ENCODE measurements at places on chromosomes 5 and 9.
A peak's percentile ranks its signal among the peaks of the same experiment; 100 is the strongest.

DNA sequence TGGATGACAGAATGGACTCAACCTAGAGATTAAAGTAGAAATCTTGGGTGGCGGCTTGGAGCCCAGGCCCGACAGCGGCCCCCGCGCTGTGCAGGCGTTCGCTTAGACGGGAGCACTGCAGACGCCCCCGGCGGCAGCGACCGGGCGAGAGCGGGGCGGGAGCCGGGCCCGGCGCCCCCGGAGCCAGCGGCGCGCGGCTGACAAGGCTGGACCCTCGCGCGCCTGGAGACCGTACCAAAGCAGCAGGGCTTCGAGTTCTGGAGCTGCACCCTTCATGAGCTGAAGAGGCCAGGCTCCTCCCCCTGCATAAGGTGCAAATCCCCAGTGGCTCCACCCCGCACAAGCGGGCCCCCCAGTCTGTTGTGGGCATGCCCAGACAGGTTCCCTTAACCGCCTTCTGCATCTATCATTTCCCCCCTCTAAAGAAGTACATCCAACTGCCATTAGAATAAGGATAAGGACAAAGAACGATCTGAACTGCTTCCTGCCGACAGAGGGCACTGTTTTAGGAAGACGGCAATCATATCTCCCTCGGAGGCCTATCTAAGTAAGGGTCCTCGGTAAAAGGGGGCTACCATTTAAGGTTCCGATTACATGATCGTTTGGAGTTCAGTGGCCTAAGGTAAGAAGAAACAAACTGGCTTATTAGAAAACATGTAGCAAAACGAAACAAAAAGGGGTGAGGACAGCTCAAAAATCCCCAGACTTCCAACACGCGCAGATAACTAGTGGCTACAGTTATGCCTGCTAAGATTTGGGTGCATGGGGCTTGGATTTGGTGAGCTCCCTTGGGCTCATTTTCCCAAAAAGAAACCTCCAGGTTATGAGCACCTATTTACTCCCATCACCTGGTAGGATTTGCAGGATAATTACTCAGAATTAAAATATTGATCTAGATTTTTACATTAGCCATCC lies 66.3 kb downstream of the RGMB start:
- no peak for DNase-seq

- DNase-seq, result no peak
Observed at GRCh38 chr5:58191443-58191842, 268.4 kb downstream of the PLK2 start.

DNA sequence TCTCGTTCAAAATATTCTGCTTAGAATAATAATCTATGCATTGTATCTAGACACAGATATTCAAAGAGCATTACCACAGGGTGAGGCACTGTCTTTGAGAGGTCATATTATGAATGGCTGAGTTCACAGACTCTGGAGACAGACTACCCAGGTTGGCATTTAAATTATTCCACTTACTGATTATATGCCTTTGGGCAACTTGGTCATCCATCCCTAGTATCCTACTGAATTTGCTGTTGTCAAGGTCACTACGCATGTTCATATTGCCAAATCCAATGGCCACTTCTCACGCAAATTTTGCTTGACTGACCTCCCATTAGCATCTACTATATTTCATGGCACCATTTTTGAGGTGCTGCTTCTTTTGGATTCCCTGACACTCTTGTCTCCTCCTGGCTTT lies 498.6 kb upstream of the TLE4 start:
- no peak for DNase-seq

DNA sequence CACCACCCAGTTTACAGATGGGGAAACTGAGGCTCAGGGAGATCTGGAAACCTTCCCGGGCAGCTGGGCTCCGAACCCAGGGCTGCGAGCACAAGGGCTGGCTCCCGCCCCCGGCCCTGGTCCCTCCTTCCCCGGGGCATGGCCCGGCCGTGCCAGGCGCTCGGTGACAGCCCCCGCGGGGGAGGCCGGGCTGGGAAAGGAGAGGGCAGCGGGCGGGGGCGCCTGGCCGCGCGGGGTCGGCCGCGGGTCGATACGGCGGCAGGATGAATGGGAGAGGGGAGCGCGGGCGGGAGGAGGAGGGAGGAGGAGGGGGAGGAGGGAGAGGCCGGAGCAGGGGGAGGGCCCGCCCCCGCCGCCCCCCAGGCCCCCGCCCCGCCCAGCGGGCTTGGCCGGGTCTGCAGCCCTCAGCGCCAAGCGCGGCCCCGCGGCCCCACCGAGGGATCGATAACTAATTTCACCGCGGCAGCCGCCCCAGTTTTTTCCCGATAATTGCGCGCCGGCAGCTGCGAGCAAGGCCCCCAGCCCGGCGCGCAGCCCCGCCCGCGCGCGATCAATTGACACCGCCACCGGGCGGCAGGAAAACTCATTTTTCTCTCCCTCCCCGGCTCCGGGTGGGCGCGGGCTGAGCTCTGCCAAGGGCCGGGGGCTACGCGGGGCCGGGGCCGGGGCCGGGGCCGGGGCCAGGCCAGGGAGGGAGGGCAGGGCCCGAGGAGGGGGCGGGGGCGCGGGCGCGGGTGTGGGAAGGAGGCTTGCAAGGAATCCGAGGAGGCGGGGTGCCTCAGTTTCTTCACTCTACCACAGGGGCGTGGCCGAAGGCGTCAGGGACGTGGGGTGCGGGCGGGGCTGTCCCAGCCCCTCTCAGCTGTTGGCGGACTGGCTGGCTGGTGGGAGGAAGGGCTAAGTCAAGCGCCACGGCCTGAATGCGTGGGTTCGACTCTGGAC lies 52.1 kb downstream of the C9orf50 start:
- DNase-seq, result peak; percentile 66

DNA sequence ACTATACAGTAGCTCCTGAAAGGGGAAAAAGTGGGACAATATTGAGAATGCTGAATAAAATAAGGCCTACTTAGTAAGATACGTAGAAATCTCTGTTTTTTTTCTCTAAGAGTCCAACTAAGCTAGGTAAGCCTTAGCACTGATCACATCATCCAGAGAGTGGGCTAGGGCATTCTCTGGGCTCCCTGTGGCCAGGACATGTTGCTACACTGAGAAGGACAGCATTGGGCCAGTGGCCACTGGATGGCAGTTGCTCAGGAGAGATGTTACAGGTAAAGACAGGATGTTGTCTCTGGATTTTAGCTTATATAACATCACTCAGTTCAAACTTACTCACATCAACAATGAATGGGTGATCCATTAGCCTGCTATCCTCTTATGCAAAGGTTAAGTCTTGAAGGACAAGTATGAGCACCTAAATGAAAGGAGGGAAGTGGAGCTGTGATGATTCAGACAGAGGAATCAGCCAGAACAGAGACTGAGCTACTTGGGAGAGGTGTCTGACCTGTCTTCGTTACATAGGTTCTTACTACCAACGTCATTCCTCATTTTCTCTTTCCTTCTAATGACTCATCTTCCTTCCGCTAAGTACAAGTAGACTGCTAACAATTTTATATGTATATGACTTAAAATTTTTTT lies 226.6 kb upstream of the ADCY2 start:
- no peak for DNase-seq

- no peak for DNase-seq
Observed at GRCh38 chr9:95586326-95586725, 69.6 kb upstream of the PTCH1 start.

DNA sequence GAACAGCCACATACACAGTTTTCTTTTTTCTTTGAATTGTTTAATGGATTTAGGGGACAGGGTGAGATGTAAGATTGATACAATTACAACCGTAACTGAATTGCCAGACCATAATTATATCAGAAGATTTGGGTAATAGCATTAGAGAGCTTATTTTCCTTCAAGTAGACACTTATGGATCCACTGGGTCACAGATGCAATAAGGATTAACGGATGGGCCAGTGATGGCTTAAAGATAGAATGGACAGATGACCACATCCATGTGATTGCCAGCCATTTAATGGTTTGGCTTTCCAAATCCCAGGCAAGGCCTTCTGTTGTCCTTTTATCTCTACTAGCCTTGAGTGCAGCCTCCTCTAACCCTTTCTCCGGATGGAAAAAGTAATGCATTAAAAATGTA lies 94.7 kb upstream of the NUDT12 start:
- DNase-seq, result no peak

- DNase-seq, result no peak
Observed at GRCh38 chr5:118906947-118907346, 81.4 kb downstream of the DTWD2 start.

- DNase-seq, result no peak
Observed at GRCh38 chr5:169781420-169782345, 144.6 kb downstream of the DOCK2 start.

DNA sequence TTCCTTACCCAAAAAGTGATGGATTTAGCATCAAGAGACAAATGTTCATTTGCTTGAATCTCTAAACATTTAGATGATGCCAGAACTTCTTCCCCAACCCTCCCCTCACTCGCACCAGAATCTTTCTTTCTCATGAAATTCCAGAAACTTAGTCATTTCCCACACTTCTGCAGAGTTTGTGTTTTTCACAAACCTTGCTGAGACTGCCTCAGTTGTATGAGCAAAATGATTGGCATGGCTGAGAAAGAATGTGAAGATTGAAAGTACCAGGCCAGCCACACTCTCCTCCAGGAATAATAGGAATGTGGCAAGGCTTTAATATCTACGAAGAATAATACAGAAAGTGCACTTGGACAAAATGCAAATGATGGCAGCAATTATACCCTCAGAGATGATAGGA lies 428.3 kb upstream of the CDH6 start:
- peak; percentile 87 for DNase-seq

- DNase-seq, result no peak
Observed at GRCh38 chr5:77707791-77708190, 68.3 kb downstream of the TBCA start.

- peak; percentile 27 for DNase-seq
Observed at GRCh38 chr9:77751341-77752091, 103.4 kb upstream of the GNA14 start.

DNA sequence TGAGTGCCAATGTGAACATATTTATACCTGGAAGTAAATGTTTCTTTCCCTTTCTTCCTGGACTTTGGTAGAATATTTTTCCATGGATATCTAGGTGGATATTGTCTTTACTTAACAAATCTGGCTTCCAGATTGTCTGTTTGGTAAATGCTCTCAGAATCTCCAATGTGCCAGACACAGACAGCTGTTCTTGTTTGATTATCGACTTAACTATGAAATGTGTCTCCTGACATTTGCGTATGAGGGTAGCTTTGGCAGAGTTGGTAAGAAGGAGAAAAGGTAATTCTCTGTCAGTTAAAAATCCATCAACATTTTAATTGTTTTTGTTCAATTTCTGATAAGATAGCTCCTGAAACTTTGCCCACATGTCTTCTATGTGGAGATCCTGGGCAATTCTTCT lies 196.4 kb upstream of the NUDT12 start:
- DNase-seq, result no peak

DNA sequence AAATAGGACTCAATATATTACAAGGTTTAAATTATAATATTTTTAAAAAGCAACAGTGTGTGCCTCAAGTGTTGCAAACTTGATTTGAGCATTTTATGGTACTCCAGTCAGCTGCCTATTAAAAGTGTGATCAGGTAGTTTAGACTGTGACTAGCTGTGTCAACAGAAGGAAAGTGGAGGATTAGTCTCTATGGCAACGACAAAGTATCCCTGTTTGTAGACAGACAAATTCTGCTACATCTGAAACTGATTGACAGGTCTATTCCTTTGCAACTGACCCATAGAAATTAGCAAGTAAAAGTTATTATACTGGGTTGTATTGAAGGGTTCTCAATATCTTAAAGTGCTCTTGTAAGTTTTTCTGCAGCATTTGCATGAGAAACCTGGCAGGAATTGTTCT lies 249.8 kb upstream of the ARRDC3 start:
- DNase-seq, result no peak

DNA sequence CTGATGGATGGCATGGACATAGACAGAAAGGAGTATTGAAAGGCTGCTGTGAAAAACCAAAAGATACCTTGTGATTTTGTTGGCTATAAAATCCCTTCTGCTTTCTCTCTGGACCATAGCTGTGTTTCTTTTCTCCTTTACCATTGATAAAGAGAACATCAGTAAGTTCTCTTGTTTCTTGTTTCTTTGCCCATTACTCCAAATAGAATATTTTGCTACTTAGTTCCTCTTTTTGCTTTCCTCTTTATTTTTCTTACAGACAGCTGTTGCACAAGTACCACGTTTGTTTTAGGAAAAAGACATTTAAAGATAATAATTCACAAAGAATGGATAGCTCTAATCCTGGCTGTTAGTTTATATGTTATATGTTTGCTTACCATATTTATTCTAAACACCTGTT lies 1129.2 kb downstream of the DTWD2 start:
- no peak for DNase-seq

DNA sequence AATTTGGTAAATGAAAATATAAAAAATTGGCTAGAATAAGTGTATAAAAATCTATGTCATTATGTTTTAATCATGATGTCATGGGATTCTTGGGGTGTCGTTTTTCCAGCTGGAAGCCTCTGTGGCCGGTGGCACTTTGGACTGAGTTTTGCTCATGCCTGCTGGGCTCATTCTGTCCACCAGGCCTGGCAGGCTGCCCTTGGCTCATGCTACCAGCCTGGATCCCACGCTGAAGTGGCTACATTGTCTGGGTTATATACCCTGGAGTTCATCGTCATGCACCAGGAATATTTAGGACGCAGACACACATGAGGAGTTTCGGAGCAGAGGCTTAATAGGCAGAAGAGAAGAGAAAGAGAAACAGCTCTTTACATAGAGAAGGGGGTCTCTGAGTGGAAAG lies 1913.7 kb upstream of the WWC1 start:
- no peak for DNase-seq

DNA sequence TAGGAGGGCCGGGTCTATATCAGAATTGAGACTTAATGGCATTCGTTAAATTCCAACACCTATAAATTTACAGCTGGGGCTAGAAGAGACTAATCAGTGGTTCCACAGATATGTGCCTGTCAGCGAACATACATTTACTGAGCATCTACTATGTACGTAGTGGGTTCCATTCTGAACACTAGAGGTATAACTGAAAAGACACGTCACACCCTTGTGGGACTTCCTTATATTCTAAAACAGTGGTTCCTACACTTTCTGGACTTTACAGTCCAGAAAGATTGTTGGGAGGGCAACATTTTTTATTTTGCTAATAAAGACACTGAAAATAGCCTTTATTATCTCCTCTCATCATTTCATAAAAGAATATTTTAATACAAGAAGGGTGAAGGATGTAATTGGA lies 140.5 kb downstream of the SCAMP1 start:
- no peak for DNase-seq

GRCh38 chr5:166127766-166128570 lies 2163.5 kb upstream of the WWC1 start:
- DNase-seq, result no peak

GRCh38 chr9:123343443-123344191 lies 12.4 kb upstream of the CRB2 start:
- DNase-seq, result no peak

DNA sequence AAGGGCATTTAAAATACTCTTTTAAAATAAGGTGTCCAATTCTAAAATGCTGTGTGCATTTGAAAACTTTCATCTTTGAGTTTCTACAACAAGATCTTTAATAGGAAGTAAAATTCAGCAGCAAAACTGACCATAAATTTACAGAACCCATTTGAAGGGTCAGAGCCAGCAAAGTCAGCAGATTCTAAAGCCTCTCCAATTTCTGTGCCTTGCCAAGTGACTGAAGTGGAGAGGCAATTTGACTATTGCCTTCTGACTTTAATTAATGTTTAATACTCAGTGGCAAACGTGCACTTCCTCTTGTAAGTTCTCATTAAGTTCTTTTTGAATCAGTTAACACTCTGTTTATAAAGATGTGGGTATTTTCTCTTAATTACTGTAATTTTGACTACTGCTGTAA lies 155.2 kb downstream of the BAAT start:
- DNase-seq, result no peak

Data from NCI-H226 (cell line).